ENCODE measurements at places on chromosomes 4 and X.

- no peak for DNase-seq
Observed at GRCh38 chr4:72084587-72085011, 52.8 kb downstream of the NPFFR2 start.

DNA sequence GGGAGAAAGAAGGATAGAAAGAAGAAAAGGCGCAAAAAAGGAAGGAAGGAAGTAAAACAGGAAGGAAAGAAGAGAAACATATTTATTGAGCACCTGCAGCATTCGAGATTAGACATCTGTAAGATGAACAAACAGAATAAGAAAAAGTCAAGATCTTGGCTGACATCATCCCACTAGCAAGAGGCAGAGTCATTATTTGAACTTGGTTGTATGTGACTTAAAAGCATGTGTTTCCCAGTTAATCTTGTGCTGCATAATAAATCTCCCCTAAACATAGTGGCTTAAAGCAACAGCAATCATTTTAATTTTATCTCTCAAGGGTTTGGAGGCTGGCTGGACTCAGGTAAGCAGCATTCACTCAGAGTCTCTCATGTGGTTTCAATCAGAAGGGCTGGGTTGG lies 38.5 kb upstream of the COX7B2 start:
- DNase-seq: no peak

GRCh38 chrX:87808576-87809243 lies 291.1 kb downstream of the KLHL4 start:
- no peak for DNase-seq

DNA sequence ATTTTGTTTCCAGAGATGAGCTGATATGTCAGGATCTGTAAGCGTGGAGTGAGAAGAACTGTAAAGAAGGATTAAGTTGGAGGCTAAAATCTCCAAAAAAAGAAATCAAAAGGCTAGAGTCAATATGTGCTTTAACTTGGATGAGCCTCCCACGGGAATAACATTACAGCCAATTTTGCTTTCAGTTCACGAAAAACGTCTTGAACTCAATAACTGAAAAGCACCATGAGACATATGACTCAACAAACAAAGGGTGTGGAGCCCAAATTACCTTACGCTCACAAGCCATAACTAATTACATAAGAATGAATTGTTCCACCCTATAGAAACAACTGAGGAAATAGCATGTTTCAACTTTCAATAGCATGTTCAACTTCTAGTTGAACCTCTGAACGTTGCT lies 22.3 kb downstream of the TMPRSS11D start:
- no peak for DNase-seq

DNA sequence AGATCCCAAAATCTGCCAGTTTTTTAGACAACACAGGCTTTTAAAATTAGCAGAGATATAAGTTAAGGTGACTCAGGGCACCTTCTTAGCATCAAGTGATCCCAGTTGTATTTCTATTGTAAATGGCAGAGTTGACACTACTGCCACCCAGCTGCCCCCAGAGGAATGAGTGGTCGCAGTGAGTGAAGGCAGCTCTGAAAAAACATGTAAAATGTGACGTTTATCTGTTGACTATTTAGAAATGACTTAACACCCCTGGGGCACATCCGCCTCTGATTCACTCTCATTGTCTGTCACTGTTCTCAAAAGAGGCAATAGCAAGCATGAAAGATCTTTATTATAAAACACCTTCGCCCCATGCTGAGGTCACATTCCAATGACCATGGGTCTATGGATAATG lies 592.4 kb downstream of the ACTRT1 start:
- DNase-seq: no peak

GRCh38 chr4:138838251-138838650 lies 177.3 kb upstream of the NOCT start:
- DNase-seq: no peak

DNA sequence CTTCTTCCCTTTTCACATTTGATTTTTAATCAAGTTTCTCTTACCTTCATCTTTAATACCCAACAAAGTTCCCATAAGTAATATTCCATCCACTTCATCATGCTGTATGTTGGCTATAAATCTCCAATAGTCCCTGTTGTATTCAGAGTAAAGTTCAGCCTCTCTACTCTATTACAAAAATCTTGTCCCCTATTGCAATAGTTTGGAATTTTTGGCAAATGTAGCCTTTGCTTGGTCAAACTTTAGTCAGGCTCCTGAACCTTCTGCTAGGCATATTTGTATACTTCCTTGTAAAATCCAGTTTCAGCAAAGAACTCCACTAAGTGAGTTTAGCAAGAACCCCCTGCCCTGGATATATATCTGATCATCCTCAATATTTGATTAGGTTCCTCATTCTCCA lies 54.0 kb upstream of the PACRGL start:
- no peak for DNase-seq

All from stimulated activated CD8-positive, alpha-beta memory T cell treated with anti-CD3 and anti-CD28 coated beads, Interleukin-2, amount 100 ng/mL, for 48 hours (primary cell).